HTR-8/SVneo (cell line): ENCODE measurements at places on chromosomes 3 and 15.
A peak's percentile ranks its signal among the peaks of the same experiment; 100 is the strongest.

DNA sequence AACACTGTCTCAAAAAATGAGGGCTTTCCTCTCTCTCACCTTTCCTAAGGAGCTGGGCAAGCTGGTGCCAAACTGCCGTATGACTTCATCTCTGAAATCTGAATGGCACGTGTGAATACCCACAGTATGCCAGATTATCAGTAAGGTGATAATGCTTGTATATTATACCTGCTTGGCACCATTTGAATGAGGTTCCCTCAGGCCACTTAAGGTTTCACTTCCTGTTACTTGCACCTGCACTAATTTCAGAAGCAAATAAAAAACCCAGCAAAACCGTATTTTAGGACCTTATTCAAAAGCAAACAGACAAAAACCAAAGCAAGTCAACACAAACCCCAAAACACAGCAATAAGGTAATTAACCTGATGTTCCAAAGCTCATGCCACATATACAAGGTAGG lies 19.7 kb downstream of the FOXP1 start:
- DNase-seq: no peak

- no peak for DNase-seq
These were observed 23.6 kb downstream of the CCR1 start for GRCh38 chr3:46184469-46184868.

- DNase-seq: no peak
These were observed 3.1 kb downstream of the TSPAN3 start for GRCh38 chr15:77067691-77068367.

DNA sequence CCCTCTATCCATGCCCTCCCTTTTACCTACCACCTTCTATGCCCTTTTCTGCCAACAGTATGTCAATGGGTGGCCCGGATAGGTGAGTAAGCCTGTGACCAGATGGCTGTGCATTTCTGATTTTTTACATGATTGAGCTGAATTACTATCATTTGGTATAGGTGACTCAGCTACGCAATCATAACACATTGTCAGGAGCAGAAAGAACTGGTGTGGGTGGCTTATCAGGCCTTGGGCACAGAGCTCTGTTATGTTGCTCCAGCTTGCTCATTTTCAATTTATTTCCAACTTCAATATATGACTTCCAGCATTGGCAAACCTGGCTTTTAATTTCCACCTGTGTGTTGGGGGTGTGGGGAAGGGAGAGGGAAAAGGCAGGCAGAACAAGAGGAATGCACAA lies 86.6 kb upstream of the AGBL1 start:
- no peak for DNase-seq

GRCh38 chr15:84878504-84878903 lies 6.0 kb upstream of the SLC28A1 start:
- peak; percentile 75 for DNase-seq

- DNase-seq: peak; percentile 22
These were observed 138.3 kb downstream of the LRIG1 start for GRCh38 chr3:66362541-66362941.

GRCh38 chr15:100249096-100249815 lies 92.5 kb downstream of the ADAMTS17 start:
- DNase-seq: no peak
